ENCODE measurements at places on chromosomes 13 and 19. TPM values are rescaled to one million over a fixed set of nuclear protein-coding genes. Genes with fewer than 3 reads are reported as not detected.

The OLFM2 gene
- 79.2 TPM for total RNA-seq

The NBEA gene
- total RNA-seq = 136 TPM

The RASL11A gene
- total RNA-seq = 13.6 TPM

The SOX1 gene
- 1.6 TPM for total RNA-seq

The ZNF491 gene
- 8.7 TPM for total RNA-seq

The CLC gene
- total RNA-seq = 1.2 TPM

Measured in spinal cord (tissue), 10 donors.